Brain microvascular endothelial cell (primary cell): ENCODE measurements at places on chromosomes 5 and 9.

DNA sequence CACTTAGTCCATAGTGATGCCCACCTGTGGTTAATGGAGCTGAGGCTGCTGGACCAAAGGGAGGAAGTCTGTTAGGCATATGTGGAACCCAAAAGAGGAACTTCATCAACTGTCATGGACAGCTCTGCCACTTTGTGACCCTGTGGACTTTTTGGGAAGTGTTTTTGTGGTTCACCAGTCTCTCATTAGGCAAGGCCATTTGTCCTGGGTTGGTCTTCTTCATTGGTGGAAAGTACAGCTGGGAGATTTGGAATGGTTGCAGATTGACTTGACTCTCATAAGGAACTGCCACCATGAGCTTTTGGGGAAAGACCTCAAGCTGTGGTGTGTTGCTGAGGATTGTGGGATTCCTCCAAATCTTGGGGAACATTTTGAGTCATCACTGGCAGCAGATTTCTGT lies 31.9 kb upstream of the IL12B start:
- DNase-seq: no peak

GRCh38 chr5:175060257-175060656 lies 335.9 kb downstream of the MSX2 start:
- DNase-seq: no peak

GRCh38 chr5:103624675-103625074 lies 62.1 kb upstream of the NUDT12 start:
- DNase-seq: peak; percentile 15

- no peak for DNase-seq
Measured at GRCh38 chr9:126417043-126417442, 90.4 kb downstream of the MVB12B start.

- DNase-seq: no peak
Measured at GRCh38 chr5:33072726-33073125, 361.6 kb downstream of the NPR3 start.

GRCh38 chr5:155064580-155064979 lies 51.0 kb downstream of the KIF4B start:
- DNase-seq: no peak

DNA sequence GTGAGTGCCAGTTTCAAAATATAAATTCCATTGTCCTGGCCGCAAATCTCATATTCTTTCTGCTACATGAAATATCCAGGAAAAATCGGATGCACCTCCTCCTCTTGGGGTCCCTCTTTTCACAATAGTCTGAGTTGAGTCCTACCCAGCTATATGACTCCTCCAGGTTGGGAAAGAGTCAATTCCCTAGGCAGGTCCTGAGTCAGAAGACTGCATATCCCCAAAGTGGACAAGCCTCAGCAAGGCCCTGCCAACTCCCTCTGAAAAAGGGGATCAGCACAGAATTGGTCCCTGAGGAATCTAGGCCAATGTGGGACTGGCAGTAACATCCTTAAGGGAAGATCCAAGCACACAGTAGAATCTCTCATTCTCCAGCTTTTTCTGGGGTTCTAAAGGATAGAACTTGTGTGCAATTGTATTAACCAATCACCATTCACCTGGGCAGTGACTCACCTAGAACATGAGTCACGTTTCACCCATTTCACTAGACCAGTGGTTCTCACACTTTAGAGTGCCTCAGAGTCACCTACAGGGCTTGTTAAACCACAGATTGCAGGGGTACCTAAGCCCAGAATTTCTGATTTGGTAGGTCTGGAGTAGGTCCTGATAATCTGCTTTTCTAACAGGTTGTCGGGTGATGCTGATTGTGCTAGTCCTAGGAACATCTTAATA lies 44.7 kb upstream of the TMEM215 start:
- no peak for DNase-seq

DNA sequence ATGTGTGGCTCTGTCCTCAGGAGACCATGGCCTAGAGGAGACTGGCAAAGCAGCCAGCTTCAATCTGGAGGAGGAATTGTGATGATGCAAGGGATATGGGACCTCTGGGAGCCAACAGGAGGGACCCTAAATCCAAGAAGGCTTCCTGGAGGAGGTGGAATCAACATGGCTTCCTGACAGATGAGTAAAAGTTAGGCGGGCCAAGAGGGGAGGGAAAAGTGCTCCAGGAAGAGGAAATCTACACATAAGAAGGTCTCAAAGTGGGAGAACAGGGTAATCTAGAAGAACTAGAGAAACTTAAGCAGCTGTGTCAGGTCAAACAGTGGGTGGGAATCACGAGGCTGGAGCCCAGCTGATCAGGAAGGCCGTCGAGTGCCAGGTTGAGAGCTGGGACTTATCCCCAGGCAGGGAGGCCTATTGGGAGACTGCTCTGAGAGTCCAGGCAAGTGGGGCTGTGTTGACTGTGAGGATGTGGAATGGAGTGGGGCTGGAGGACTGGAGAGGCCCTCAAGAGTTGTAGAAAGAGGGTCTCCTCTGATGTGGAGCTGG lies 119.1 kb downstream of the C9orf50 start:
- DNase-seq: no peak

DNA sequence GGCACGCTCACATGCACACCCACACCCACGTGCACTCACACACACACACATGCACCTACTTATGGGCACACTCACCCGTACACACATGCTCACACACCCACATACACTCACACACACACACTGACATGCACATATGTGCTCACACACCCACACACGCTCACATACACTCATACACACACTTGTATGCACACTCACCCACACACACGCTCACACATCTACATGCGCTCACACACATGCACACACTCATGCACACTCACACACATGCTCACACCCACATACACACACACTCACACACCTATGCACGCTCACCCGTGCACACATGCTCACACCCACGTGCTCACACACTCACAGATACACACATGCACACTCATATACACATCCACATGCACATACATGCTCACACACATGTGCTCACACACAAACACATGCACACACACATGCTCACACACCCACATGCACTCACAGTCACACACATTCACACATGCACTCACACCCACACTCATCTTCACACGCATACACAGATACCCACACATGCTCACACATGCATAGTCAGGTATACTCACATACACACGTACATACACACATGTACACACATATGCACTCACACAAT lies 138.3 kb downstream of the OLFM1 start:
- no peak for DNase-seq
